ENCODE measurements at places on chromosomes 1 and 21. TPM values are rescaled to one million over a fixed set of nuclear protein-coding genes. Genes with fewer than 3 reads are reported as not detected.
A peak's percentile ranks its signal among the peaks of the same experiment; 100 is the strongest.

The ADGRL4 gene
- 11.9 TPM for polyA plus RNA-seq

The PRRX1 gene
- polyA plus RNA-seq = 167 TPM

The FCGR2B gene
- 0.16 TPM for polyA plus RNA-seq

The CLCNKA gene
- 1.3 TPM for polyA plus RNA-seq

The OR2L13 gene
- polyA plus RNA-seq = not detected

The LCK gene
- 0.35 TPM for polyA plus RNA-seq

GRCh38 chr1:153990468-153991150, at the start of gene RPS27:
TSS of gene RPS27 (plus strand) at chr1:153990762. CDS start at chr1:153990797, 35 bp downstream.
- DNase-seq = peak; percentile 99

DNA sequence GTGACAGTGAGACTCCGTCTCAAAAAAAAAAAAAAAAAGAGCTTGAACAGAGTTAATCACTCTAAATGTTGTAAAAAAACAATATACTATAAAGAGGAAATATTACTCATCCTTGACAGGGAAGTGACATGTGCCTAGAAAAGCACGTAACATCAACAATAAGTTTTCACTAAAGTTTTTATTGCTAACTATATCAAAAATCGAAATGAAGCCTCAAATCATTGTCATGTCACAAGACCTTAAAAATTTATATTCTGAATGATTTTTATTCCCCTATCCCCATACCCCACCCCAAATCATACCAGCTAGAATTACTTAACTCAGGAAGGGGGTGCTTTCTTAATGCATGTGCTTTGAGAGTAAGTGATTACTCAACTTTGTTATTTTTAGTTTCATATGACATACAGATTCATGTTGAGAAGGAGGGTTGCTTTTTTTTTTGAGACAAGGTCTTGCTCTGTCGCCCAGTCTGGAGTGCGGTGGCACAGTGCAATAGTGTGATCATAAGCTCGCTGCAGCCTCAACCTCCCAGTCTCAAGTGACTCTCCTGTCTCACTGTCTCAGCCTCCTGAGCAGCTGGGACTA, 53.6 kb upstream of the MUTYH start:
- DNase-seq = no peak

DNA sequence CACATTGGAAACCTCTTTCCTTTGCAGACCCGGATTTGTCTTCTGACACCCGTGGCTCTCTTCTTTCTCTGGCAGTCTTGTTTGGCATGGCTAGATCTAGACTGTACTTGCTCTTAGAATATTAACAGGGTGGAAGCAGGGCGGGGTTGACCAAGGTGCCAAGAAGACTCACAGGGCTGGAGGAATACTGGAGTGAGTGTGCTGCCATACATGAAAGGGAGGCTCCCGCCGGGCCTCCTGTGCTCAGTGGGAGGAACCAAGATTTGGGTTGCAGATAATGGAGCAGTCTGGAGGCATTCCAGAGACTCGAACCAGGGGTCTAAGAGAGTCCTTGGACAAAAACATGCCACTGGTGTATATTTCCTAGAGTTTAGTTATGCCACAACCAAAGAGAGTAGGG, 27.6 kb upstream of the SNX27 start:
- DNase-seq = no peak

The UBL4B gene
- not detected for polyA plus RNA-seq

GRCh38 chr1:112992780-112993179, 36.8 kb upstream of the SLC16A1 start:
- DNase-seq = no peak

The LCE3A gene
- not detected for polyA plus RNA-seq

DNA sequence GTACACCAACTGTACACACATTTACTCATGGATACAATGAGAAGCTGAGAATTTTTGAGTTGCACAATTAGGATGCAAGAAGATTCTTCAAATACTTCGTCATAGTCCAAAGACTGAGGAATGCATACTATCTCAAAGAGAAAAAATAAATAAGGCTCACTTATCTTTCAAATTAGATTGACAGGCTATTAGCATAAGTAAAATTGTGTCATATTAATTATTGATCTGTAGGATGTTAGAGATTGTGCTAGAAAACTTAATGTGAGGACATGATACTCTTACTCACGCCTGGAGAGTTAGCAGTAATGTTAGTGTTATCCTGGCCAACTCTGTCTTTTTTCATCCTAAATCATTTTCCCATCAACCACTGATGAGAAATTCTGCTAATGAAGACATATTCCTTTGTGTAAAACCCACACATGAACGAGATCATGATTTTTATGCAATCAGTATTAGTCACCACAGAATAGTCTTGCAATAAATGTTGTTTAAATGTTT, 659.0 kb downstream of the LTN1 start:
- no peak for DNase-seq

Measured in forelimb muscle (tissue), 1 donor.